ENCODE measurements at places on chromosomes 16 and 17. TPM values are rescaled to one million over a fixed set of nuclear protein-coding genes. Genes with fewer than 3 reads are reported as not detected.

SLC43A2 gene
- 60.1 TPM for polyA plus RNA-seq

SLC38A8 gene
- polyA plus RNA-seq, result not detected

GPR142 gene
- not detected for polyA plus RNA-seq

CES5A gene
- polyA plus RNA-seq, result 0.62 TPM

TP53TG3D gene
- not detected for polyA plus RNA-seq

ALOX15 gene
- 0.12 TPM for polyA plus RNA-seq

BCAR1 gene
- 39.1 TPM for polyA plus RNA-seq

OR1G1 gene
- polyA plus RNA-seq, result not detected

CCL11 gene
- not detected for polyA plus RNA-seq

OR1F1 gene
- 2.5 TPM for polyA plus RNA-seq

KRT39 gene
- not detected for polyA plus RNA-seq

ADAP2 gene
- 1.1 TPM for polyA plus RNA-seq

PPL gene
- 0.66 TPM for polyA plus RNA-seq

CTRB1 gene
- polyA plus RNA-seq, result not detected

FOXC2 gene
- not detected for polyA plus RNA-seq

NOG gene
- 2.1 TPM for polyA plus RNA-seq

GAST gene
- polyA plus RNA-seq, result not detected

All from neural cell (in vitro differentiated cells).